GM23338 (cell line): ENCODE measurements at places on chromosomes 12 and 14. TPM values are rescaled to one million over a fixed set of nuclear protein-coding genes. Genes with fewer than 3 reads are reported as not detected.

GRCh38 chr12:4148418-4149056 lies 125.0 kb upstream of the CCND2 start:
- no peaks in the 10 kb centered on the region for H3K36me3 ChIP-seq
- H3K4me3 ChIP-seq = no peak overlapping the region
- no peak overlapping the region for H3K27ac ChIP-seq
- no peak for DNase-seq

DNA sequence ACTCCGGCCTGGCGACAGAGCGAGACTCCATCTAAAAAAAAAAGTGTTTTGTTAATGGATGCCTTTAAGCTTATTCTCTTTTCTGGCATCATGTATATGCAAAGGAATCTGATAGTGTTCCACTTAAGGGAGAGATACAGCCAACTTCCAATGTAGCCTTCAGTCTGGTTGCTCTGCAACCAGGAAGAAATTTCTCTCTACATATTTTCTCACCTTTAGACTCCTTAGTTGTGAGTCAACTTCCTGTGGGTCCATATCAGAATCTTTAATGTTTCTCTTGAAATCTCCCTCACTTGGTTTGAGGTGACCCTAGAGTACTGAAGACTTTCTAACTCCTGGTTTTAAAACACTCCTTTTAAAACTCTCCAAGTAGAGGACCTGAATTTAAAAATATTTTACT lies 340.4 kb downstream of the SLC6A15 start:
- H3K27me3 ChIP-seq = no peaks in the 10 kb centered on the region
- 0 out of 2 replicates have a peak, but pooled peaks cover 7% of the 10 kb centered on the region for H3K4me1 ChIP-seq
- no peak overlapping the region for H3K27ac ChIP-seq
- H3K36me3 ChIP-seq = no peaks in the 10 kb centered on the region; the same call in 1 of the 2 replicates

The ARMH4 gene
- total RNA-seq = 20.2 and 30.8 TPM in 2 replicates

The EIF2S3B gene
- 10.8 and 16.3 TPM in 2 replicates for total RNA-seq
